Lung microvascular endothelial cell (primary cell): ENCODE measurements at places on chromosomes 7 and 10. TPM values are rescaled to one million over a fixed set of nuclear protein-coding genes. Genes with fewer than 3 reads are reported as not detected.

MARCHF5 gene
- total RNA-seq, result 19.4 and 21.6 TPM in 2 replicates

ZNF438 gene
- 2.4 and 2.6 TPM in 2 replicates for total RNA-seq

BAIAP2L1 gene
- under 0.01 and 0.22 TPM in 2 replicates for total RNA-seq

CCDC7 gene
- total RNA-seq, result 3.3 and 10.3 TPM in 2 replicates

ANKRD22 gene
- total RNA-seq, result not detected in 2 replicates

DNA sequence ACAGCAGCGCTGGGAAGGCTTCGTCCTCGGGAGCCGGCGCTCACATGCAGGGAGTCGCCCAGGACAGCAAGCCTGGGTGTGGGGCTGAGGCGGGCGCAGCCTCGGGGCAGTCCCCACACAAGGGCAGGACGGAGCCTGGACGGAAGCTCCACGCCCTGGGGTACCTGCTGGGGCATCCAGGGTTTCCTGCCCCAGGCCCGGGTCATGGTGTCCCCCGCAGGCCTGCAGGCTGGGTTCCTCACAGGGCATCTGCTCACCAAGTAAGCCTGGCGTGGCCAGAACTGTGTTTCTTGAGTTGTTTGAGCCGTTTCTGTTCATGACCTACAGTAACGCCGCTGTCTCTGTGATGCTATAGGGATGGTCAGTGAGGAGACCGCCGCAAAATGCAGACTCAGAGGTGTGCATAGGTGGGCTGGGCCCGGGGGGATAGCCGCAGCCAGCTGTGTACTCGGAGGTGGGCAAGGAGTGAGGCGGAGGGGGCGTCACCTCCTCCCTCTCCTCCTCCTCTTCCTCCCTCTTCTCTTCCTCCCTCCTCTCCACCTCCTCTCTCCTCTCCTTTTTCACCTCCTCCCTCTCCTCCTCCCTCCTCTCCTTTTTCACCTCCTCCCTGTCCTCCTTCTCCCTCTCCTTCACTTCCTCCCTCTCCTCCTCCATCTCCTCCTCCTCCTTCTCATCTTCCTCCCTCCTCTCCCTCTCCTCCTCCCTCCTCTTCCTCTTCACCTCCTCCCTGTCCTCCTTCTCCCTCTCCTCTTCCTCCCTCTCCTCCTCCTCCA lies 438.9 kb downstream of the DNAJB6 start:
- DNase-seq, result no peak

DNA sequence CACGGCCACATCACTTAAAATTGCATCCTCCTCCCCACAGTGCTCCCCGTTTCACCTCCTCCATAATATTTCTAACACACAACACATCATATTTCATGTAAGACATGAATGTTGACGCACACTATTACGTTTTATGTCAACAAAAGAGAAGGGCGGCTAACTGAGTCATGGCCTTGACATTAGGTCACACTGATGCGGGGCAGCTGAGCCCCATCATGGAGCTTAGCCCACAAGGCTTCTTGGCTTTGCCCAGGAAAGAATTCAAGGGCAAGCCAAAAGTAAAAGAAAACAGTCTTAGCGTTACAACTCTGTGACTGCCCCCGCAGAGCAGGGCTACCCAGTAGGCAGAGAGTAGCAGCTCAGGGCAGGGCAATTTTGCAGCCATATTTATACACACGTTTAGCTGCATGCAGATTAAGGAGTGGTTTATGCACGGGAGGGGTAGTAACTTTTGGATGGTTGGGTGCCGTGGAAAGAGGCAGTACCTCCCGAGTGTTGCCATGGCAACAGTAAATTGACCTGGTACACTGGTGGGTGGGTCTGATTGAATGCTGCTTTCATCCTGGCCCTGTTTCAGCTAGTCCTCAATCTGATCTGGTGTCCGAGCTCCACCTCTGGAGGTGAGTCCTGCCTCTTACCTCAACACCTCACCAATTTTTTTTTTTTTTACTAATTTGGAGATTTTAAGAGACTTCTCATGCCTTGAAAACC lies 156.2 kb upstream of the FRMD4A start:
- DNase-seq, result no peak

- no peak for DNase-seq
These were observed 22.1 kb upstream of the FBXW4 start for GRCh38 chr10:101716891-101717659.

- no peak for DNase-seq
These were observed 190.1 kb downstream of the SDHAF3 start for GRCh38 chr7:97307521-97308108.
